ENCODE measurements at places on chromosomes 13 and 19.

- DNase-seq, result no peak
Observed at GRCh38 chr19:24140099-24140498, 53.1 kb downstream of the ZNF254 start.

DNA sequence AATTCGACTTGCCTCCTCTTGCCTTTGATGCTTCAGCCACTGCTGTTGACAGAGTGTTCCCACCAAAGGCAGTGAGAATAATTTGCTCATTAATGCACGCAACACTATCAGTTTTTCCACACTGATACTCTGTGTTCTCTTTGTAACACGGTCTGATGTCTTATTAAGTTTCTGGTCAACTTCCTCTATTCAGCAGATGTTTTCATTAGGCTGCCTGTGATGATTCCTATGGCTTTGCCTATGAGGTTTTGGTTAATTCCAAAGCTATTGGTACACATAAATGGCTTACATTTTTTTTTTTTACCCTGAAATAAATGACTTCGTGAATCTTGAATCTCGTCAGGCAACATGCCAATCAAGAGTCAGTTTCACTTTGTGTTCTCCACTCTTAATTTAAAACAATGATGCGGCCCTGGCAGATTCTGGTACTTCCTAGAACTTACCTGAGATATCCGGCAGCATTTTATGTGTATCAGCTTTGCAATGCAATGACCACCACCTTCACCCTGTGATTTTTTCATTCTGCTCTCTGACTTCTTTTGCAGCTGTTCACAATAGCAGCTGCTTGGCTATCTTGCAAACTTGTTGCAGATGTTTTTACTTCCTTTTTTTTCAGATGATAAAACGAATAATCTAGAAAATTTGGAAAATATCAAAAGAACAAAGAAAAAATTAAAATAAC is 27.5 kb upstream of the KL start:
- DNase-seq, result no peak

DNA sequence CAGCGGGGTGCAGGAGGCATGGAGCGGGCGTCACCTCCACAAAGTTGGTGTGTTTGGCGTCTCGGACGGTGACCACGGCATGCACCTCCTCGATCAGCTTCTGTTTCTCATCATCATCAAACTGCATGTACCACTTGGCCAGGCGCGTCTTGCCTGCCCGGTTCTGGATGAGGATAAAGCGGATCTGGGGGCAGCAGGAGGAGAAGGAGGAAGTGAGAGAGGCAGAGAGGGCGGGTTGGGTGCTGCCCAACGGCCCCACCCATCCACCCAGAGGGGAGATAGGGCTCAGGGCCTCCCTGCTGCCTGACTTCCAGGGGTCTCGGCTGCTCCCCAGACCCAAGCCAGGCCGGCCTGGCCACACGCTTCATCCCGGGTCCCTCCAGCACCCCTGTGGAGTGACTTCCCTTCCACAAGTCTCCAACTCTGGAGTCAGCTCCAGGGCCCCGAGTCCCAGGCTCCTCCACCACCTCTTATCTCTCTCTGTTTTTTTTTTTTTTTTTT is 4.6 kb downstream of the AP2S1 start:
- DNase-seq, result no peak

DNA sequence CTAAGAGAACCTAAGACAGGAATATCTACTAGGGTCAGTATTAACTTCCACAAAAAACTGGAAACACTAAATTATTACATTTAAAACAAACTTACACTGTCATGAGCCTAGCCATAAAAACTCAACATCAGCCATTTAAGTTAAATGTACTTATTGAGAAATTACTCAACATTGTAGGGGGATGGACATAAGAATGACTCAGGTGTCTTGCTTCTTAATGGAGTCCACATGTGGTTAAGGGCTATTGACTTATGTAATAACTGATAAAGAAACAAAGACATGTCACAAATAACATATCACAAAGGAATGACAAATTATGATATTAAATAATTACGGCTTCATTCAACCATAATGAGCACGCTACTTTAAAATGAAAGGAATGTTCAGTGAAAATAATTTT is 36.2 kb downstream of the CLDN10 start:
- no peak for DNase-seq

DNA sequence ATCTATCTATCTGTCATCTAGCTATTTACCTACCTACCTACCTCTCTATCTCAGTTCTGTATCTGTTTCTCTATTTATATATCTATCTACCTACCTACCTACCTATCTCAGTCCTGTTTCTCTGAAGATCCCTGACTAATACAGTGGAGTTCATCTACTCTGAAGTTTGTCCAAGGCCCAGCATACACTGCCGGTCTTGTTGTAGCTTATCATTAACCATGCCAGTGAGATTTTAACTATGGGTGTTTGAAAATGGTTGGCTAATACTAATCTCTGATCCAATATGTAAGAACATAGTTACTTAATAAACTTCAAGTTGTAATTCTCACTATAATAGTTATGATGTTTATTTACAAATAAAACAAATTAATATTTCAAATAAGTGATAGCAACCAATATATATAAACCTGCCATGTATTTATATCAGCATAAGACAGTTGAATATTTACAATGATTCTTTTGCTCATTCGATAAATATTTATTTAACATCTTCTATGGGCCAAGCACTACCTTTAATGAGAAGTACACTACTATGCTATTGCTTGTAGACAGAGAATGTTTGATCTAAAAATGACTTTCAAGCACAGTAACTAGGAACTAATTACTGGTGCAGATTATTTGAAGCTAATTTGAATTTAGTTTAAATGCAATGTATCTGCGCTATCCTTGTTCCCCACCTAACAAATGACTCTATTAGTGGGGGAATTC is 242.1 kb downstream of the KLF5 start:
- no peak for DNase-seq

GRCh38 chr19:19900139-19900728 is 512 bp upstream of the ZNF93 start:
- peak; percentile 1 for DNase-seq

GRCh38 chr13:36251526-36251925 is 37.2 kb upstream of the SOHLH2 start:
- no peak for DNase-seq

DNA sequence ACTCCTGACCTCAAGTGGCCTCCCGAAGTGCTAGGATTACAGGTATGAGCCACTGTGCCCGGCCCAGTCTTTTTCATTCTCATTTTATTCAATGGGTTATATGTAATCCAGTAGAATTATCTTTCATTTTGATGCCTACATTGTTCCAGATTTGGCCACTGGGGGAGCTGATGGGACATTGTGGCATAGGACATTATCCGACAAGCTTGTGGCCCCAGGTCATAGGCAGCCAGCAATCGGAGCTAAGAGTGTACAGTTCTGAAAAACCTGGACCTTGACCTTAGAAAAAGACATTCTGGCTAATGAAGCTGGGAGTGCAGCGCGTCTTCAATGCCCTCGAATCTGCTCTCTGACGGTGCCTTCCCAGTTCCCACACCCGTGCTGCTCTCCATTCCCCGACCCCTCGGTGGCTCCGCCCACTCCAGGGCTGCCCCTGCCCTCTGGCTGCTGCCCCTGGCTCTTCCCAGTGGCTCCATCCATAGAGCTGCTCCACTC is 108.7 kb downstream of the TEX29 start:
- peak; percentile 55 for DNase-seq

- no peak for DNase-seq
Observed at GRCh38 chr13:44844786-44845185, 144.5 kb downstream of the NUFIP1 start.

- DNase-seq, result no peak
Observed at GRCh38 chr19:51320280-51320657, 8.8 kb downstream of the IGLON5 start.

GRCh38 chr13:77719128-77719527 is 21.6 kb downstream of the SLAIN1 start:
- no peak for DNase-seq

DNA sequence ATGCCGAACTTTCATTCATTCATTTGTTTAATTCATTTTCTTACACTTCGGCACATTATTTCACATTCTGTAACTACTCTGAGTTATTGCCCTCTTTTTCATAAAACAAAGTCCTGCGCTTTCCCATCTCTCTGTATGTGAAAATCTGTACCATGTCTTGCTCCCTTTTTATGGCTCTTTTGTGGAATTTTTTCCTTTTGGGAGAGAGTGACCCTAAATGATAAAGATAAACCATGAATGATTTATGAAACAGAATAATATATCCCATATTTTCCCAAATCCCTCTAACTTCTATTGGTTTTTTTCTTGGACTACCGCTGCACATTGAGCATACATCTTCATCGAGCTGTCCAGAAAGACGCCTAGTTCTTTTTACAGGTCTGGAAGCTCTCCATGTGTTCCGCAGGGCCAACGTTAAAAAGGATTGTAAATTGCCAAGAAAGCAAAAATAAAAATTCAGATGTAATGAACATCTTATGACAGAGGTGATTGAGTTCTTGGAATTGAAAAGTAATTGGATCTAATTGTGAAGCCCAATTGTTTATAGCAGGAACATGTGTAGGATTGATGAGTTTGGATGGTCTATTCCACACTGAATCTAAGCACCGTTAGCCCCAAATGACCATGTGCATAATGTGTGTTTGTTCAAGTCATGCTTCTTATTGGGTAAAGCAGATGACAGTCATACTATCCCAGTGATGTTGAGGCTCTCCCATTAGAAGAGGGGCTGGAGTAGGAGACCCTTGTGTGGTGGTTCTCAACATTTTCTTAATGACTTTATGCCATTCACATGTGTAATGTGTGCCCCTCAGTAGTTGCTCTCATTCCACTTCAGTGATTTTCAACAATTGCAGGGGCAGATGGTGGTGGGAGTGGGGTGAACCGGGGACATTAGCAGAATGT is 378.9 kb downstream of the DLEU7 start:
- DNase-seq, result no peak

GRCh38 chr19:3198901-3199700 is 13.4 kb downstream of the NCLN start:
- DNase-seq, result no peak

Measured in T-helper 2 cell (primary cell).